Gastrocnemius medialis (tissue), 4 donors: ENCODE measurements at places on chromosomes 7 and 10. TPM values are rescaled to one million over a fixed set of nuclear protein-coding genes. Genes with fewer than 3 reads are reported as not detected.

DNA sequence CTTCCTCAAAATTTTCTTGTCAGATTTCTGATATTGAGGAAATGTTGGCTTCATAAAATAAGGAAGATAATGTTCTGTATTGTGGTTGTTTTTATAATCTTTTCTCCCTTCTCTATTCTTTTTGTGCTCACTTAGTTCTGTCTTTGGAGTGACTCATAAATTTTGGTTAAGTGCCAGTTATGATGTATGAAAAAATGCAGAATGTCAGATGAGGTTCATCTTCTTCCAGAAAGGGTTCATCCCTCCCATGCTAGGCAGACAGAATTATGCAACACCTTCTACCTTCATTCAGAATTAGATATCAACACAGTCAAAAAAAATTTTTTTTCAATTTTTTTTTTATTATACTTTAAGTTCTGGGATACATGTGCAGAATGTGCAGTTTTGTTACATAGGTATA, 36.6 kb upstream of the CYP2C19 start:
- no peak for DNase-seq

The AZGP1 gene
- total RNA-seq = 10.3 TPM

- no peak for DNase-seq
Observed at GRCh38 chr7:1897076-1897860, 227.2 kb downstream of the ELFN1 start.

The MMD2 gene
- not detected for total RNA-seq

DNA sequence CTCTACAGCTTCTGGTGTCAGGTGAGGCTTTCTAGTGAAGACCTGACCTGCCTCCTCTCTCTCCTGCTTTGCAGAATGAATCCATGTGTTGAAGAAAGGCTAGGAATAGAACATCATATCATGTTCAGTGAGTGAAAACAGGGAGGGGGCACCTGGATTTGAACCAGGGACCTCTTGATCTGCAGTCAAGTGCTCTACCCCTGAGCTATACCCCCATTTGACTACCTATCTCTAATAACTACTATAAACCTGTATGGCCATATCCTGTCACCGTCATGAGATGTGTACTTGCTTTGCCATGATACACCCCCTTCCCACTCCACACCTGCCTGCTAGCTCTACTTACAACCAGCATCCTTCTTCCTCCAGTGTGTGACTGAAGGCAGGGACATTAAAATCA, 91.3 kb upstream of the ZNF746 start:
- no peak for DNase-seq

GRCh38 chr7:112042631-112043030, 163.6 kb downstream of the DOCK4 start:
- DNase-seq = no peak
